Right hindlimb (tissue), 1 donor: ENCODE measurements at places on chromosomes 7 and 10.

DNA sequence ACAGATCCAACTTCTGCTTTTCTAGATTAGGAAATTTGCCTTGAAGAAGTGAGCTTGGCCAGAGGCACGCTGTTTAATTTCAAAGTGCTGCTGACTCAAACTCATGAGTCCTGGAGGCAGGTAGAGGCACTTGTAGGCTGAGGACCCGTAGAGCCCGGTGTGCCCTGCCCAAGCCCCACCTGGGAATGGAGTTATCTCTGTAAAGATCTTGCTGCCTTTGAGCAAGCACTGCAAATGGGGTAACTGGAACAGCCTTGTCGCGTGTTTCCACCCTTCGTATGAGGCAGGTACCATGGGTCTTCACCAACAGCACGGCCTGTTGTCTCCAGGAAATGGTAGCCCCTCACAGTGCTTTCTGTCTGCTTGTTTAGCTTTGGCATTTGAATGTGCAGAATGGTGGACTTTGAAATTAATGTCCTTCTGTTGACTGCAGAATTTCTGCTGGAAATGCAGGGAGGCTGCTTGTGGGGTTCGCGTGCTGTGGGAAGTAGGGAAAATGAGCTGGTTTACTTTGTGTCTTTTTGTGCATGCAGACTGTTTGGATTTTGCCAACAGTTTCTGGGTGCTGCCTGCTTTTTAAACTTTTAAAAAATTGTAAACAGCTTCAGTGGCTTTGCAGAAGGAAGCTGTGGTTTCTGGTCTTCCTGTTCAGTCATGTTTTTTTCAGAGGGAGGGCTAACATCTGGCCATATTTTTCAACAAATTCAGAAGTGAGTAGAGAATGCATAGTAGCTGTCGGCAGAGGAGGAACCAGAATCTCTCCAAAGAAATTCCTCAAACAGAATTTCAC lies 27.2 kb downstream of the CCM2 start:
- DNase-seq: no peak

DNA sequence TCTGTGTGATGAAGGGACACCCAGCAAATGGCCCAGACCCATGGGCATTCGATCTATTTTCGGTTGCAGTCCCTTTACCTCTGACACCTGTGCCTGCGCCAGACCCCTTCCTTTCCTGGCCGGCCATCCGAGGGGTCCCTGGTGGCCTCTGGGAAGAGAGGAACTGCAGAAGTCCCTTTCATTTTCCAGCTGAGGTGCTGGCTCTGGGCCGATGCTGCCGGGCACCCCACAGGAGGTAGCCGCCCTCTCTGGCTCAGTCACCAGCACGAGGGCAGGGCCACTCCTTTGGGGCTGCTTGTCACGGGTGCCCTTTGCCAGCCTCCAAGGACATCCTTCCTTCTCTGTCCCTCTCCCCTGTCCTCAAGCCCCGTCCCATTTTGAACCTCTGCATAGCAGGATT lies 4.2 kb upstream of the ELN start:
- DNase-seq: no peak

- DNase-seq: no peak
Measured at GRCh38 chr7:155701972-155702544, 57.6 kb downstream of the RBM33 start.

- no peak for DNase-seq
Measured at GRCh38 chr7:127486654-127487053, 94.1 kb upstream of the ZNF800 start.

DNA sequence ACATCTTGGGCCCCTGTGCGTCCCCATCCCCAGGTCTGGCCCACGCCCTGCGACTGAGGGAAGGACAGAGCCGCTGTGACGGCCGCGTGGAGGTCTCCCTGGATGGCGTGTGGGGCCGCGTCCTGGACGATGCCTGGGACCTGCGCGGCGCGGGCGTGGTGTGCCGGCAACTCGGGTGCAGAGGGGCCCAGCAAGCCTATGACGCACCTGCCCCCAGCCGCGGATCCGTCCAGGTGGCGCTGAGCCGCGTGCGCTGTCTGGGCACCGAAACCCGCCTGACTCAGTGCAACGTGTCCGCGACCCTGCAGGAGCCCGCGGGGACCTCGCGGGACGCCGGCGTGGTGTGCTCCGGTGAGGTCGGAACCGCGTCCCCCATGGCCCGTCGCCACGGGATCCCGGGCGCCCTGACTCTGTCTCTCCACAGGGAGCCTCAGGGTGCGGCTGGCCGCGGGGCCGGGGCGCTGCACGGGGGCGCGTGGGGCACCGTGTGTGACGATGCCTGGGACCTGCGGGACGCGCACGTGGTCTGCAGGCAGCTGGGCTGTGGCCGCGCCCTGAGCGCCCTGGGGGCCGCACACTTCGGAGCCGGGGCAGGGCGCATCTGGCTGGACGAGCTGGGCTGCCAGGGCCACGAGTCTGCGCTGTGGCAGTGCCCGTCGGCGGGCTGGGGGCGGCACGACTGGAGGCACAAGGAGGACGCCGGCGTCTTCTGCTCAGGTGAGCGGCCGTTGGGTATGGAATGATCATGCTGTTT lies 5.9 kb downstream of the SCART1 start:
- DNase-seq: peak; percentile 8

- DNase-seq: no peak
Measured at GRCh38 chr10:35781643-35782035, 139.5 kb upstream of the FZD8 start.

DNA sequence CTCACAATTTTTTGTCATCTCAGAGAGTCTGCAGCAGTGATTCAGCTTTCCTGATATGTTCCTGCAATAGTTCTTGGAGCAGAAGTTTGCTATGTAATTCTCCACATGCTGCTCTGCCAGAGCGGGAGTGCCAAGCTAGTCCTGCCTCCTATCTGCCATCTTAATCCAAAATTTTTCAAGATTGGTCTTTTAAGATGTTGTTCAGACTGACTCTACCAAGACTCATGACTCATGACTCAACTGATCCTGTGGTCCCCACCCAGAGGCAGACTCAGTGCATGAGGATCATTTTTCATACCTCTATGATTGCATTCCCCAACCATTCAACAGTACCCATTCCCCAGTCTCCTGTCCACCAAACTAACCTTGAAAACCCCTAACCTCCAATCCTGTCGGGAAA lies 470.8 kb downstream of the INHBA start:
- DNase-seq: no peak

GRCh38 chr10:120475844-120476791 lies 19.1 kb downstream of the PLPP4 start:
- no peak for DNase-seq

- DNase-seq: no peak
Measured at GRCh38 chr10:15121707-15122106, 24.6 kb downstream of the RPP38 start.

GRCh38 chr7:96273716-96274115 lies 48.2 kb downstream of the SLC25A13 start:
- no peak for DNase-seq

- DNase-seq: peak; percentile 15
Measured at GRCh38 chr10:71080381-71081228, 131.8 kb upstream of the UNC5B start.

DNA sequence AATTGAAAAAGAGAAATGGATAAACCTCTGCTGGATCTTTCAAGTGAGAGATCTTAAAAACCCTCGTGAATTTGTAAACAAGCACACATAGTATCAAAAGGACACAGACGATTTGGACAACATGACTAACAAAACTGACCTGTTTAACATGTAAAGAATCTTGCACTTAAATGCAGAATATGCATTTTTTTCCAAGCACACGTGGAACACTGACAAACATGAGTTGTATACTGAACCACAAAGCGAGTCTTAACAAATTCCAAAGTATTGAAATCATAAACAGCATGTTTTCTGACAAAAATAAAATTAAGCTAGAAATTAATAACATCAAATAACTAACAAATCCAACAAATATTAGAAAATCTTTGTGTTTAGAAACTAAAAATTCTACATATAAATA lies 65.0 kb upstream of the ZNF746 start:
- no peak for DNase-seq

- no peak for DNase-seq
Measured at GRCh38 chr10:49207113-49207512, 18.9 kb upstream of the TMEM273 start.

GRCh38 chr10:11783558-11783865 lies 39.6 kb upstream of the PROSER2 start:
- DNase-seq: no peak

DNA sequence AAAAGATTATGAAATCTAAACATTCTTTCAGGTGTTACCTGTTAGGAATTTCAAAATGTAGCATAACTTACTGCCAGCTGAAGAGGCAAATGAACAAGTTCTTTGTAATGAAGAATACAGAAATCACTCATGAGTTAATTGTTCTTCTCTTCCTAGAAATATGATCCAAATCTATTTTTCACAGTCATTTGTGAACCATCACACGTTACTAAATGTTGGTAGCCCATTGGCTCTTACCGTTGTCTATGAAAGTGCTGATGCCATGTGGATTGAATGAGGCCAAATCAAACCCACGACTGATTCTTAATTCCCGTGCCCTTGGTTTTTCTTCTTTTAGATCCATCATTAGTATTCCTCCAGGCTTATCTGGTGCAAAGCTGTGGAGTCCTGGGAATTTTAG lies 15.9 kb upstream of the PON3 start:
- DNase-seq: no peak

GRCh38 chr10:48797830-48798229 lies 113.2 kb downstream of the WDFY4 start:
- no peak for DNase-seq

DNA sequence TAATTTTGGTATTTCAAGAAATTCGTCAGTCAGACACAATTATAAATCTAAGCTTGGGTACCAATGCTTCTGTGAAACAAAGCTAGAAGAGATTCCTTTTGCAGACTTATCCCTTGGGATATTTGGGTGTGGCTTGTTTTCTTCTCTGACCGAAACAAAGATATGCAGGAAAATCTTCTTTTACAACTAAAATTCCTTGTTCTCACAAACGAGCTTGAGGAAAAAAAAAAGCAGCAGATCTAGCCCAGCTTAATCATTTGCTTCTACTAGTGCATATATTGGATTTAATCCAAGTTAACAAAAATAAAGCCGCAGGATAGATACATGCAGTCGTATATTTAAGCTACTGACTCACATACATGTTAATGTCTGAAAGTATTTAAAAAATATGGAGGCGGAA lies 104.2 kb downstream of the PRTFDC1 start:
- DNase-seq: no peak

- DNase-seq: no peak
Measured at GRCh38 chr7:23242321-23242720, 4.3 kb upstream of the GPNMB start.

DNA sequence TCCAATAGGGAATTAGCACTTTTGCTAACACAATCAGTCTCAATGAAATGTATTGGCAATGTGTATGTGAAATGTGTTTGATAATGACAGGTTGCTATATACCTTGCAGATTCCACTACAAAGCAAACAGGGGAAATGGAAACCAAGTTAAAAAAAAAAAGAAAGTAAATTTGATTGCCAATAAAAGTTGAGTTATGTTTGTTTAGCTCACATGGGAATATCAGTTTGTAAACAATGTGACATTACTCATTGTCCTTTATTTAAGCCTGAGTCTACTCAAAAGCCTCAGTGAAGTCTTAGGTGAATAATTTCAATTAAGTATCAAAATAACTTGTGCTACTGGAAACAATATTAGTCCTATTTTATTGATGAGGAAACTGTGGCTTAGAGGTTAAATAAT lies 285.2 kb downstream of the CACNA2D1 start:
- no peak for DNase-seq

GRCh38 chr7:47405921-47406800 lies 175.8 kb downstream of the TNS3 start:
- peak; percentile 77 for DNase-seq
